Activated naive CD4-positive, alpha-beta T cell treated with anti-CD3 and anti-CD28 coated beads, Interleukin-2, amount 50 U/mL, for 16 hours (primary cell): ENCODE measurements at places on chromosomes 11 and 22.

DNA sequence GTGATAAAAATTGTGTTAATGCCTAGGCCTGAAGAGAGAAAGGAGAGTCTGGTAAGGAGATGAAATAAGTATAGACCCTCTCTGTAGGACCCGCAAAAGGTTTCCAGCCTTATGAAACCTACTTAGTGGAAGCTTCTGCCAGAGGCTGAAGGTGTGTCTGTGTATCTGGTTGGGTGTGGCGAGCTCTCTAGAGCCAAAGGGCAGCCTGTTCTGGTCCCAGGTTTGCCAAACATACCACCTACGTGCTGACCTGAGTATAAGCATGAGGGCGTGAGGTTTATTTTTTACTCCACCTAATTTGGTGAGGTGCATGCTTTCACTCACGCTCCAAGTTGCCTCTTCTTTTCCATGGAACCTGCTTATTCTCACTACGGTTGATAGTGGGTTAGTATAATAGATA lies 5.6 kb downstream of the CSTPP1 start:
- no peak for DNase-seq

DNA sequence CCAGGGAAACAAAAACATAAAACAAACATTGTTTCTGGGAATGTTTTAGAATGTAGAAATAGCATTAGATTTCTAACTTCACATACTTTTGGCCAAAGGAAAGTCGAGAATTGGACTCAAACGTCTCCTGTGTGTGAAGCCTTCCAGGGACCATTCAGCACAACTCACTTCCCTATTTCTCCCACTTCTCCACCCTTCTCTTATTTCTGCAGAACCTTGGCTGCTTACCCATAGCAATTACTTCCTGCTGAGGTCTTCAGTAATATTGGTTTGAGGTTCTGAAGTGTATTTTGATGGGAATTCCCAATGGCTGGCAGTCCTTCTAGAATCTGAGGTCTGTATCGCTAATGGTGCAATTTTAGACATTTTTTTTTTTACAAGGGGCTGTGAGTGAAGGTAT lies 158.3 kb upstream of the SNX19 start:
- no peak for DNase-seq

DNA sequence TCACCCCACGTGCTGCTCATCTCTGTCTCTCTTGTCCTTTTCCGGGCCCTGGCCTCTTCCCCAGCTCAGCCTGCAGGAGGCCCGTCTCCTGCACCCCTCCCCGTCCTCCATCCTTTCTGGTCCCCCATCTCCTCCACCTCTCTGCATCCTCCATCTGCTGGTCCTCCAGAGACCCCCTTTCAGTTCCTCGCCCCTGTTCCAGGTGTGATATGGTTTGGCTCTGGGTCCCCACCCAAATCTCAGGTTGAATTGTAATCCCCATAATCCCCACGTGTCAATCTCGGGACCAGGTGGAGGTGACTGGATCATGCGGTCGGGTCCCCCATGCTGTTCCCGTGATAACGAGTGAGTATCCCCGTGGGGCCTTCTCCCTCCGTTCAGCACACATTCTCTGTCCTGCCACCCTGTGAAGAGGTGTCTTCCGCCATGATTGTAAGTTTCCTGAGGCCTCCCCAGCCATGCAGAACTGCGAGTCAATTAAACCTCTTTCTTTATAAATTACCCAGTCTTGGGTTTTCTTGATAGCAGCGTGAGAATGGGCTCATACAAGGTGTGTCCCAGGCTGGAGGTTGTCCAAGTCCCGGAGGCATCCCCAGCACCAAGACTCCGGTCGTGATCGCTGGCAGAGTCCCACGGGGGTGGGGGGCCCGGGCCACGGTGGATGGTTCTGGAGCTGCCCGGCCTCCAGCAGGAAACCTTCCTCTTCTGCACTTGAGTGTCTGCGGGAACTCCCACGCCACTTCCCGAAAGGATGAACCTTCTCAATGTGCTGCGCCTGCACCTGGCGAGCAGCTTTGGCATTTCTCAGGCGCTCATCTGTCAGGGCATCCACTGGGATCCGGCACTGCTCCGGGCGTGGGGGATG lies 29.0 kb upstream of the TOLLIP start:
- DNase-seq, result no peak

- no peak for DNase-seq
Observed at GRCh38 chr22:48240935-48241230, 1478.4 kb downstream of the TBC1D22A start.

GRCh38 chr11:19209617-19210370 lies 8.0 kb upstream of the CSRP3 start:
- no peak for DNase-seq

DNA sequence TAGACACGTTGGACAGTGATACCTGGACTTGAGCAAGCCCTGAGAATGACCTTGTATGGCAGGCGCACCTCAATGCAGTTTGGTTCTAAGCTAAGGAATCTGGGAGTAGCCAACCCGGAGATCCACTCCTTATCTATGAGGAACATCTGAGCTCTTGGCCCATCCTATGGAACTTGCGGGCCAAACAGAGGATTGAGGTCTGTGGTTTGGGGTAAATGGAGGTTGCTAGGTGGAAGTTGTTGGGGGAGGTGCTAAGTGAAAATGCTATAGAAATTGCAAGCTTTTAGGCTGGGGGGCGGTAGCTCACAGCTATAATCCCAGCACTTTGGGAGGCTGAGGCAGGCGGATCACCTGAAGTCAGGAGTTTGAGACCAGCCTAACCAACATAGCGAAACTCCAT lies 8.9 kb downstream of the GDPD5 start:
- no peak for DNase-seq

DNA sequence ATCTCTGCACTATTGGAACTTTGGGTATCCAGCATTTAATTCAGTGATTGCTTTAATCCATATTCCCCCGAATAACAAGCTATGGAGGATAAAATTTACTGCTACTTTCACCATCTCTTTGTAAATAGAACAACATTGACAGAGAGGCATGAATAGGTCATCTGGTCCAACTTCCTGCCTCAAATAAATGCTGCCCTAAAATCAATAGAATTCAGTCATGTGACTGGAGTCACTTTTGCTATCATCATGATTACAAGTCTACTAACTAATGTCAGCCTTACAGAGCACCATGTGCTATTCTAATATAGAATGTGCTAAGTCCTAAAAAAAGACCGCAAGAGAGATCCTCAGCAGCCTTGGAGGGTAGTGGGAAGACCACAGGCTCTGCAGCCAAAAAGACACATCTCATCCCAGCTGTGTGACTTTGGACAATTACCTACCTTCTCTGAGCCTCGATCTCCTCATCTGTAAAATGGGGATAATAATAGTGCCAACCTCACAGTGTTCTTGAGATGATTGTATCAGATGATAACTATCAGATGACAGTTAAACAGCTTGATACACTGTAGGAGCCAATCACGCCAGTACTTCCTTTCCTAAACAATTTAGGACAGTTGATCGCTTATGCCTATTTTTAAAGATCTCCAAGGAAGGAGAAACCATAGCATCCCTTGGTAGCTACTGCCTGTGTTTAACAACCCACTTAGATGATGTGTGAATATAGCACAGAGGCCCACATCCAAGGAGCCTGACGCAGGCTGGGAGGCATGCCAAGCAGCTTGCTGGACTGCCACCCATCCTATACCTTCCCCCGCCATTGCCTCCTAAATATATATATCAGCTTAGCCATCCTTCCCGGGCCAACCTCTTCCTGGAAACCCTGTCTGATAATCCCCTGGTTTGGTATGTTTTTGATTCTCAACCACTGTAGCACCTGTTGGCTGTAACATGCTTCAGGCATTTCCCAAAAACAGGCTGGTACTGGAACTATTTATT lies 77.3 kb upstream of the PHF21A start:
- no peak for DNase-seq

- peak; percentile 52 for DNase-seq
Observed at GRCh38 chr11:59102259-59102765, 4.7 kb upstream of the FAM111B start.

GRCh38 chr11:64529559-64530520 lies 61.2 kb upstream of the SLC22A12 start:
- DNase-seq, result no peak

DNA sequence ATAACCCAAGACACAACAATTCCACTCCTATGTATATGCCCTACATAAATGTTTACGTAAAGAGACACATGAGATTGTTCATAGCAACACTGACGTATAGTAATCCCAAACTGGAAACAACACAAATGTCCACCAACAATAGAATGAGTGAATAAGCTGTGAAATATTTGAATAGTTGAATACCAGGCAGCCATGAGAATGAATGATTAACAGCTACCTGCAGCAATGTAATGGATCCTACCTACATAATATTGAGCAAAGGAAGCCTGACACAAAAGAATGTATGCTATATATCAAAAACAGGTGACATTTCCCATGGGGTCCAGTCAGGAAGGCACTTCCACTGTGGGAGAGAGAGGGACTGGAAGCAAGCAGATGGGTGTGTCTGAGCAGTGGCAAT lies 92.8 kb upstream of the LINC01488 start:
- DNase-seq, result no peak

DNA sequence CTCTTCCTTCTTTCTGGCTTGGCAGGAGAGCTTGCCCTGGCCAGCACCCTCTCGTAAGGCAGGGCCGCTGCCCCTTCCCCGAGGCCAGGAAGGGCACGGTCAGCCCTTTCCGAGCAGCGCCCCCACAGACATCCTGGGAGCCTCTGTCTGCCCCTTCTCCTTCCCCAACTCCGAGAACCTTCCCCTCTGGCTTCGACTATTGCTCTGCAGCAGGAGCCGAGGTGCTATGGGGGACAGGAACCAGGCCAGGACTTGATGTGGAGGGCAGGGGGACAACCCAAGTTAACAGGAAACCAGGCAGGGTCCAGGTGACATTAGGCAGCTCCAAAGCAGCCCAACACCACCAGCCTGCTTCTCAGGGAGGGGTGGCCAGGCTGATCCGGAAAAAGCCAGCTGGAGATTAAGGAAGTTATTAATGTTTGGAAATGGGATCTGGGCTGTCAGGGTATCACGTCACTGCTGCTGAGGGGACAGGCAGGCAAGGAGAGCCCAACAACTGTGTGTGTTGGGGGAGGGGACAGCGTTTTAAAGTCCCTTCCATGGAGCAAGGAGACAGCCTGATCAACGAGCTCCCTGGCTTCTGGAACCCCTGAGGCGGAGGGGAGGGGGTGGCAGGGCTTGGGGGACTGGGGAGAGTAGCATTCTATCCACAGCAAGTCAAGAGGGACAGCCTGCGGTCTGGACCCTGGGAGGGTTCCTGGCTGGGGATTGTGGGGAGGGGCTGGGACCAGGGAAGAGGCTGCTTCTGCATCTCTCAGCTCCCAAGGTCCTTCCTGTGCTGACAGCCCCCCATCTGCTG lies 27.3 kb downstream of the SYT7 start:
- no peak for DNase-seq

DNA sequence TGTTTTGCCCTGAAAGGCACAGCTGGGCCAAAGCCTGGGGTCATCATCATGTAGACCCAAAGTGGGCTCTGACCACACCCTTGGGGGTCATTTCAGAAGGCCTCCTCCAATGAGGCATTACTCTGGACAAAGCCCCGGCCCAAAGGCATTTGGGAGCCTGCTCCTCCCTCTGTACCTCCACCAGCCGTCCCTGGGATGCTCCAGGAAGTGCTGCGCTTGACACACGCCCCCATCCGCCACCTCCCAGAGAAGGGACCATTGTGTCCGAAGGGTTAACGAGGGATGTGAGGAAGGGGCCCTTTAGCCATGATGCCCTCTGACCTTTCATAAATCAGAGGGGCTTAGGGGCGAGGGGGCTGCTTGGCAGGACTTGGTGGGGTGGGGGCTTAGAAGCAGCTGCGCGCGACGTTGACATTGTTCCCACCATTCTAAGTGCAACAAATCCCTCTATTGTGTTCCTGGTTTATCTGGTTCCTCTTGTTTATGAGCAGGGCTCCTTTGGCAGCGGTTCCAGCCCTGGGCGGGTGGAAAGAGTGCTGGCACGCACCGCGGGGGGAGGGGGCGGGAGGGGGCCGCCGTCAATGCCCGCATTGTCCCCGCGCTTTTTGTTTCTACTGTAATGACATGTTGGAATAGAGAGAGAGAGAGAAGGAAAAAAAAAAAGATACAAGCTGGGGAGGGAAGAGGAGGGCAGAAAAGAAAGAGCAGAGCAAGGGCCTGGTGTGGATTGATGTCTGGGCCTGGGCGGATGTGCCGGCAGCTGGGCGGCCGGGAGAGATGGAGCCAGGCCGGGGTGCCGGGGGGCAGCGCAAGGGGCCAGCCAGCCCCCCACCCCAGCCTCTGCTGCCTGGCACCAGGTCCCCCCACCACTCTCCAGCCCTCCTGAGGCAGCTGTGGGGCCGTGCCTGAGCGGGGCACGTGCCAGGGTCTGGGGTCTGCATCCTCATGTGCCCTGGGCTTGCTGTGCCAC lies 32.1 kb upstream of the SOX10 start:
- no peak for DNase-seq

DNA sequence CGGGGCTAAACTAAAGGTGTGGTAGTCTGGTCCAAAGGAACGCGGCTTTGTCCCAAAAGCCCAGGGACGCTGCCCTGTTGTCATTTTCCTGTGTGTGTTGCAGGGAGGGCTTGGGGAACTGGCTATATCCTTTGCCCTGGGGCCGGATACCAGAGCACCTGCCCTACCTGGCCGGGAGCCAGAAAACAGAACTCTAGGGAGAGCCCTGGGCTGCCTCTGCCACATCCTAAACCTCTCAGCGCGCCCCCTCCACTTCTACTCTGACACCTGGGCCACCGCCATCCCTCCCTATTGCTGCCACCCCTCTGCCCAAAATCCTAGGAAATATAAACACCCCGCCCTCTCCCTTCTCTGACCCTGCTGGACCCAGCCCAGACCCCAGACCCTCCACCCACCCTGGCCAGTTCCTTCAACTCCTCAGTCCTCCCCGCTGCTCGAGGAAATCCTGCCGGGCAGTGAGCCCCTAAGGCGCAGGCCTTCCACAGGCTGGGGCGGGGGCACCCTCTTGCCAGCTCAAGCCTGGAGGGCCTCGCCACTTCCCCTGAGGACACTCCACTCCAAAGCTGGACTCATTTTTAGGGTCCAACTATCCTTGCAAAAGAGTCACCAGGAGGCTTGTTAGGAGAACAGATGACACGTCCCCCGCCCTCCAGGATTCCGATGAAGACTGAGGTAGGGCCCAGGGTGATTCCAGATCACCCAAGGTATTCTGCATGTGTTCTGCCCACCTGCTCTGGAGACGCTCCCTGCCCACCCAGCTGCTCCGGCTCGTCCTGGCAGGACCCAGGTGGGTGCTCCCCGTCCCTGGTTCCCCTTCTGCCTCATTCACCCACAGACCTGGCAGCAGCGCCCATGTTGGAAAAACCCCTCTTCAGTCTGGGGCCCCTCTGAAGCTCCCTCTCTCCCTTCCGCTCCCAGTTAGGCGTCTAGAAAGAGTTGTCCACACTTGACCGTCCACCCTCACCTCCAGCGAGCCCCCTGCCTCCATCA lies 12.2 kb downstream of the KCTD17 start:
- no peak for DNase-seq

DNA sequence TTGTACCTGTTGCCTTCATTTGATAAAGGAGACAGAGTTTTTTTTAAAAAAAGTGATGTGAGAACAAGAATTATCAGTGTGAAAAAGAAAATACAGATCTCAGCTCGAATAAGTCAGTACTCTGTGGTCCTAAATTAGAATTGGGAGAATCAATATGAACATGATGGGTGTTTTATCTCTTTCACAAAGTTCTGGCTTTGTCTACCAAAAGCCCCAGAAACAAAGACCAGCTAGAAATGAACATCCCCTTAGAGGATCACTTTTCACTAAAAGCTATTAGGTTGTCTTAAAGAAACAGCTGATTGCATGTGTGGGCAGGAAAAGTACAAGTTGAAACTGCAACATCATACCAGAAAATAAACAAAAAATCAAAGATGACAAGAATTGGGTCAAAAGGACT lies 8.4 kb upstream of the ST14 start:
- no peak for DNase-seq

- DNase-seq, result no peak
Observed at GRCh38 chr22:45731798-45732495, 60.3 kb downstream of the ATXN10 start.

GRCh38 chr11:71542879-71543777 lies 5.1 kb upstream of the KRTAP5-9 start:
- no peak for DNase-seq

- DNase-seq, result no peak
Observed at GRCh38 chr11:1638344-1638743, 8.8 kb downstream of the KRTAP5-5 start.
